ENCODE measurements at places on chromosomes 16 and 17. TPM values are rescaled to one million over a fixed set of nuclear protein-coding genes. Genes with fewer than 3 reads are reported as not detected.

The SLC16A5 gene
- 9.7 TPM for total RNA-seq

The SLC7A6 gene
- total RNA-seq: 26.3 TPM

GRCh38 chr16:9060225-9060624 lies 31.2 kb upstream of the HAPSTR1 start:
- no peak for DNase-seq

DNA sequence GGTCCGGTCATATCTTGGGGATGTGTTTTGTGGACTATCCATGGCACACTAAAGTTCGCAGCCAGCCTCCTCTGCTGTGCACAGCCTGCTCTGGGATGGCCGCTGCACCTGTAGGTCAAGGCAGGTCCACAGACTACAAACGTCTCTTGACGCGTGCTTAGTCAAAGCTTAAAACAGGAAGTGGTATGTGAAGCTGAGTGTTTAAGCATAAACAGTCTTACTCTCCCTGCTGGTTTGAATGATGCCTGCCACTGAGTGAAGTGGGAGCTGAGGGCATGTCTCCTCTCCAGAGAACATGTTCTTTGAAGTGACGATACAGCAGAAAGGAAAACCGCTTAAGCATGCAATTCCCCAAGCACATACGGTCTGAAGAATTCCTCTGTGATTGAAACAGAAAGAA lies 365.6 kb downstream of the SLC39A11 start:
- DNase-seq: no peak

GRCh38 chr17:64263000-64263766 lies at the start of gene TEX2:
TSS of gene TEX2 (minus strand) at chr17:64263260. CDS start at chr17:64214217, 49,043 bp downstream.
- DNase-seq: peak; percentile 95

- DNase-seq: no peak
Measured at GRCh38 chr17:50184611-50185398, 16.6 kb downstream of the COL1A1 start.

GRCh38 chr17:72282439-72283029 lies 161.7 kb downstream of the SOX9 start:
- no peak for DNase-seq

DNA sequence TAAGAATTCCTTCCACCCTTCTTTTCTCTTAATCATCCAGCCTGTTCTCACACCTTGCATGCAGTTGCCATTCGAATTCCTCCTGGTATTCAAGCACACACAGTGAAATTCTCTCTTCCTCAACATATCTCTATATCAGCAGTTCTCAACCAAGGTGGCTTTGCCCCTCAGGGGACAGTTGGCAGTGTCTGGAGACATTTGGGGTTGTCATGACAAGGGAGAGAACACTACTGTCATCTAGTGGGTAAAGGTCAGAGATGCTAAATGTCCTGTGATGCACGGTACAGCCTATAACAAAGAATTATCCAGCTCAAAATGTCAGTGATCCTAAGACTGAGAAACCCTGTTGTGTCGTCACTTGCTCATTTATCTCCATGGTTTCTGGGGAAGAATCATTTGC lies 94.8 kb upstream of the CPHXL start:
- DNase-seq: no peak
